ENCODE measurements at places on chromosomes 11 and 22.

- DNase-seq: no peak
Observed at GRCh38 chr22:47443836-47444745, 681.6 kb downstream of the TBC1D22A start.

DNA sequence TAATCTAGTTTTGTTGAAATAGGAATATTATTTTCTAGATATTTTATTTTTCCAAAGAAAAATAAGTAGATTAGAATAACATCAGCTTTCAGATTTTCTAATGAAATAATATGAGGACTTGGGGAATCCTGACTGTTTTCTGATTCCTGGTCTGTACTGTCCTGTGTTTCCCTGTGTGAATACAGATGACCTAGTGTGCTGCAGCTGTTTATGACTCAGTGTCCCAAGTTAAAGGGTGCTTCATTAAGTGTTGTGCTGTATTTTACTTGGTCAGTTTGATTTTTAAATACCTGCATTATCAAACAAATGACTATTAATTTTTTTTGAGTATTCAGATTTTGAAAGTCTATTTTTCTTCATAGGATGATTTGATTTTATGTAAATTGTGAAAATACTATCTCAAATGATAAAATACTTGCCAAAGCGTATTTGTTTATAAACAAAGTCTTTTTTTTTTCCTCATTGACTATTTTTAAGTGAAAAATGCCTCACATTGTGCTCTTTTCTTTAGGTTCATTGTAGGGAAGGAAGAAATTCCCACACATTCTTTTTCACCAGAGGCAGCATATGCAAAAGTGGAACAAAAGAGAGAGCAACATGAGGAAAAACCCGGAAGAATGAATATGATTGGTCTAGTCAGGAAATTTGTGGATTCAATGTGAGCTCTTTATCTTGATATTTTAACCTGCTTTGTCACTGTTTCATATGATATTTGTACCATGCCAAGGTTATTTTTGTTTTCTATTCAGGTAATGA lies 264.2 kb downstream of the TMEM135 start:
- DNase-seq: no peak

- DNase-seq: no peak
Observed at GRCh38 chr11:30521297-30522071, 64.7 kb downstream of the MPPED2 start.

- DNase-seq: no peak
Observed at GRCh38 chr11:58921778-58922390, 17.4 kb upstream of the GLYATL1 start.

Data from ELR (cell line).